ENCODE measurements at places on chromosomes 12 and 14. TPM values are rescaled to one million over a fixed set of nuclear protein-coding genes. Genes with fewer than 3 reads are reported as not detected.

SDR9C7 gene
- total RNA-seq = not detected

SLC25A21 gene
- total RNA-seq = 1.1 TPM

PMEL gene
- total RNA-seq = 0.67 TPM

SLC6A12 gene
- total RNA-seq = not detected

MYL2 gene
- not detected for total RNA-seq

PLA2G1B gene
- total RNA-seq = not detected

CDCA3 gene
- total RNA-seq = 33.2 TPM

FGD4 gene
- 35.3 TPM for total RNA-seq

LYZ gene
- total RNA-seq = not detected

PROX2 gene
- total RNA-seq = not detected

AQP2 gene
- total RNA-seq = not detected

GPR132 gene
- not detected for total RNA-seq

DDX54 gene
- 49.3 TPM for total RNA-seq

DLK1 gene
- not detected for total RNA-seq

Measured in mammary epithelial cell (primary cell).